ENCODE measurements at places on chromosomes 5 and 9.

GRCh38 chr5:151562019-151562707, 29.0 kb downstream of the FAT2 start:
- DNase-seq, result no peak

DNA sequence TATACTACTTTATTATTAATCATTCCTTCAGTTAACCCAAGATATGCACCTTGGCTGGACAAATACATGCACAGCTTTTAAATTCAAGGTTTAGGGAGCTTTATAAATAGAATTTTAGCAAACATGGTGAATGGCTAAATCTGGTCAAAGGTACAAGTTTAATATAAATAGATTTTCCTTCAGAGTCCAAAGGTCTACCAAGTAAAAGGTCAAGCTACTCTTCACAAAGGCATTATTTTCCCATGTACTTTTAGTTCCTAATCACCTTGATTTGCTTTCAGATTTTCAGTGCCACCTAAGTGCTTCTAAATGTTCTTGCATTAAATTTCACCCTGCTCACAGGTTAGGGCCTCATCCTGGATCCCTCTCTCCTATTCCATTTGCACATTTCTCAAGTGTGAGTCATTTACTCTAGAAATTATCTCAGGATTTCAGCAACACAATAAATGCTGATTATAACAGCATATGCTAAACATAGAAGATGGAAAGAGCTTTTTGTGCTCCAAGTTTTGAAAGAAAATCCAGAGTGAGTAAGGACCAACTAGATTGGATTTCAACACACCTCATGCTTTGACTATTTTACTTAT, 459.4 kb upstream of the ITGA1 start:
- no peak for DNase-seq

DNA sequence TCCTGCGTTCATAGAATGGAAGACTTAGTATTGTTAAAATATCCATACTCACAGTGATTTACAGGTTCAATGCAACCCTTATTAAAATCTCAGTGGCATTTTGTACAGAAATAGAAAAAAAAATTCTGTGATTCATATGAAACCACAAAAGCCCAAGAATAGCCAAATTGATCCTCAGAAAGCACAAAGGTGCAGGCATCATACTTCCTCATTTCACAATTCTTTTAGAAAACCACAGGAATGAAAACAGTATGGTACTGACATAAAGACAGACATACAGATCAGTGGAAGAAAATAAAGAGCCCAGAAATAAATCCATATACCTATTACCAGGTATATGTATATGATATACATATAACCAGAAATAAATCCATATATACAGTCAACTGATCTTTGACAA, 86.8 kb upstream of the MEGF10 start:
- no peak for DNase-seq

DNA sequence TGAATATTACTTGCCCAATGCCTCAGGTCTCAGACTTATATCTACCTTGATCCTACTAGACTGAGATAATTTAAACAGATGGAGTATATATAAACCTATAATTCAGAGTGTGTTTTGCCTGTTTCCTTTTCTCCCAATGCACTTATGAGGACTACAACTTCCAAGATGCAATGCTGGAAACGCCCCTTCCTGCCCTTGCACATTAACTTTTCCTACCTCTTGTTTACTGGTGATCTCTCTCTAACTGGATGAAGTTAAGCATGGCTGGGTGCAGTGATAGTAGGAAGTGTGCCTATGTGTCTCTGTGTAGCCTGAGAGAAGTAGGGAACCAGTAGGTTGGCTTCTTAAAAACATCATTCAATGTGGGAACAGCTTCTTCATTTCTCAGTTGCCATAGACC, 115.2 kb downstream of the SVEP1 start:
- DNase-seq, result no peak

GRCh38 chr5:20300110-20300509, 312.1 kb upstream of the CDH18 start:
- no peak for DNase-seq

DNA sequence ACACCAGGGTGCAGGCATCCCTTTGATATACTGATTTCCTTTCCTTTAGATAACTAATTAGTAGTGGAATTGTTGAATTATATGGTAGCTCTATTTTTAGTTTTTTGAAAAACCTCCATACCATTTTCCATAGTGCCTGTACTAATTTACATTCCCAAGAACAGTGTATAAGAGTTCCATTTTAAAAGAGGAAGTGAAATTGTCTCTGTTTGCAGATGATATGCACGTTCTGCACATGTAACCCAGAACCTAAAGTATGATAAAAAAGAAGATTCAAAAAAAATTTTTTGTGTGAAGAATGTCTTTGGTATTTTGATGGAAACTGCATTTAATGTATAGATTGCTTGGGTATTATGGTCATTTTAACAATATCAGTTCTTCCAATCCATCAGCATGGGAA, 424.0 kb upstream of the CCNH start:
- no peak for DNase-seq

DNA sequence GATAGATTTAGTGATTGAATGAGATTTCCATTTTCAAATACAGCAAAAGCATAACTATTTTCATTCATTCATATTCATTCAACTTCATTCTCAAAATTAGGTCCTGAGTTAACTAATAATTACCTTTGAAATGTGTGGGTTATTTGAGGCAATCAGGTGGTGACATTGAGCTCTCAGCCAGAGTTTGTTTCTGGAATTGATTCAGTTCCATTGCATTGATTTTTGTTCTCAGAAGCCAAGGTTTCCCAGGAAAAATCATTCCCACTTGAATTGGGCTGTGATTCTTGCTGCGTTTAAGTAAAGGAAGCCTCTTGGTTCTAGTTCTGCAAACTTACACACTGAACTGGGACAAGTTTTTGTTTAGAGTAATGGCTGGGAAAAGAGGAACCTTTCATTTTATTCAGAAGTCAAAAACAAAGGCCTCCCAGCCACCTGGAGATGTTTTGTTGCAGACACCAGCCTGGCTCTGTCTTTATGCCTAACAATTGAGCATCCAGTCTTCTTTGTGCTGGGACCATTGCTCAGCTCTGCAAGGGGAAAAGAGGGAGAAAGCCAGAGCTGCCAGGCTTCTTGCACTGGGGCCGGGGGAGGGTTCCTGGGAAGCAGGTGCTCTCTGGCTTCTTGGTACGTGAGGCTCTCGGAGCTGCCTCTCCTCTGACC, 198.6 kb downstream of the TRIO start:
- DNase-seq, result no peak

GRCh38 chr5:54985301-54986268, at the start of gene ESM1:
TSS of gene ESM1 (minus strand) at chr5:54985593. CDS start at chr5:54985517, 76 bp downstream.
- DNase-seq, result no peak

DNA sequence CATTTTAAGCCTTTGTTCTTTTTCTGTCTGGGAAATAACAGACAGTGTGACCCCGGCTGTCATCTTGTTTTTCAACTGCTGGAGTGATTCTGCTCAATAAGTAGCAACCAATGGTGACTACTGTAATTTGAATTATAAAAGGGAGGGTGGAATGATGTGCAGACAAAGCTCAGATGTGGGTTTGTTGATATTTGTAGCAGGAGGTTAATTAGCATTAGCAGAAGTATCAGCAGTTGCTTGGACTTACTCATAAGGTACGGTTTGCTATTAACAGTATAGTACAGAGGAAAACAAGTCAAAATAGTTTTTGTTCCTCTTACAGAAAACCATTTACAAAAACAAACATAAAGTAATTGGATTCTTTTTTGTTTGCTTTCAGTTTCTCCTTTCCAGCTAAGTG, 140.4 kb downstream of the TUSC1 start:
- DNase-seq, result no peak

DNA sequence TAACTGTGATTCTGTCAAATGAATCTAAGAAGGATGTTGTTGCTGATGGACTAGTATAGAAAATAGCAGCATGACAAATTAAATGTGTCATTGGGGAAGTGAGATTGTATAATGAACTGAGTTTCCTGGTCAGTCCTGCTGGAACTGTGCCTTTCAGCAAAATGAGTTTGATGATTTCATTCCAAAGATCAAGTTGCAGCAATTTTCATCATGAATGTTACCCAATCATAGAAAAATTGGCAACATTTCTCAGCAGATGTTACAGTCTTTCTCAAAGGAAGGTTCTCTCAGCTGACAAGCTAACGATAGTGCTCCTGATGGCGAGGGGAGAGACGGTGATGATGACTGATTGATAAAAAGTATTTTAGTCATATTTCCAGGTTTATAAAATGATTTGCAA, 10.7 kb downstream of the PCDHAC2 start:
- DNase-seq, result no peak

DNA sequence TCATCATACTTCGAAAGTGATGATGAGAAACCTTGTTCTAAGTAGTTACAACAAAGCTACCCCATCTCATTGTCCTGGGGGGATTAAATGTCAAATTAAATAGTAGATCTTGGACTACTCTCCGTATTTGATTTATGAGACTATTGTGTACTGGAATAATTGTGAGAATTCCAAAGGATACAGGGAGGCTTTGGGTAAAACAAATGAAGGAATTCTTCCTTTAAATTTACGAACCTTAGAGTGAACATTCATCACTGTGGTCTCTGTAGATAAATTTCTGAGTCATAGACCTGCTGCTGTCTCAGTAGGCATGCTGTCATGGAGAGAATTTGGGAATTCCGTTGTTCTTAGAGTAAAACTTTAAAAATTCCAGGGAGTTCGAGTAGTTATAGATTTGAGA, 836.2 kb downstream of the DNAH5 start:
- no peak for DNase-seq

DNA sequence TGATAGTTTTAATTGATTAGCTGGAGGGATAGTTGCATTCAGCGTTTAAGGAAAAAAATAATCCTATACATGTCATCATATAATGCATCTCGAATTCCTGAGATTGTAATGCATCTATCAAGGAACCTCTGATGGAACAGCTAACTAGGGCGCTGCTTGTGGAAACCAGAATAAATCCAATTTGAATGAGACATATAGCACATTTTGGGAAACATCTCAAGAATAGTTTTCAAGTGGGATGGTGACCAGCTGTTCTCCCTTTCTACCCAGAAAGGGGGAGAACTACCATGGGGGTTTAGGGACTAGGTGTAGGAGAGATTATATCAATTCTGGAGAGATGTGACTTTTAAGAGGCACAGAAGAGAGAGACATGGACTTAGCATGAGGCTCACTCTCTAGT, 319.3 kb upstream of the BRINP1 start:
- DNase-seq, result no peak

DNA sequence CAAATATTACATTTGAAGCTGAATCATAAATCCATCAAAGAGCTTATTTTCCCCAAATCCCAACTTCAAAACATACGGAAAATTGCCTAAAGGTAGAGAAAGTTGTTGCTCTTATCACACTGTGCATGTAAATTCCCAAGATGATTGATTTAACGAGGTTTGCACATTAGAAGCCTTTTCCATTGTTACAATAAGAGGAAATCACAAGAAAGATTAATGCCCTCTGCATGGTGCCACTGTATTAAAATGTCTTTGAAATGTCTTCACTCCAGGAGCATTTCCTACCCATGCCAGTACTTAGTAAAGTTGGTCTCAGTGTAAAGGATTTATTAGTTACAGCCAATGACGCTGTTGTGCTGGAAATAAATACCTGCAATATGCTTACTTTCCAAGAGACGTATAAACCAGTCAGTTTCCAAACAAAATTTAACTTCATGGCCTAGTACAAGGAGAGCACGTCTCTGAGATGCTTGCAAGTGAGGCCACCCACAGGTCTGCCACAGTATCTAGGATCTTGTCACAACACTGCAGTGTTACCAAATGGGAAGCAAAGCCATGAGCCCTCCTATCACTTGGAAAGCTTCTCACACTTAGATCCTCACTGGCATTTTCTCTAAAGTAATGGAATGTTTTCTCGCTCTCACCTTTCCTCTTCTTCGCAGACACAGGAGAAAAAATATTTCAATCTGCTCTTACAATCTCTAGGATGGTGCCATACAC, 112.4 kb downstream of the CETN3 start:
- no peak for DNase-seq

GRCh38 chr5:180251141-180251540, 40.7 kb downstream of the MAPK9 start:
- no peak for DNase-seq

GRCh38 chr5:117681431-117682254, 1107.0 kb upstream of the SEMA6A start:
- DNase-seq, result no peak

DNA sequence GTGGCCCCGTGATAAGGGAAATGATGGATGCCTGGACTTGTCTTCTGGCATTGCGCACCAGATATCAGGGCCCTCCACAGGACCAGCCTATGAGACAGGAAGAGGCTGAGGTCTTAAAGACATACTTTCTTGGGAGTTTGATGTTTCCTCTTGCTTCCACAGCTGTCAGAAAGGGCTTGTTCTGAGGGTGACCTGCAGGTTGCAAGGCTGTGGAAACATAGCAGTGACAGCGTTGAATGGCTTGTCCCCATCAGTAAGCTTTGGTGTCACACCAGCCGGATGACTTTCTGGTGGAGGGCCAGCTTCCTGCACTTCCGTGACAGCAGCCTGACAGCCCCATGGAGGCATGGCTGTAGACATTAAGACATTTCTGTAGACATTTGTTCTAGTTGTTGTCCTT, 143.2 kb downstream of the C9orf152 start:
- no peak for DNase-seq

- DNase-seq, result no peak
Measured at GRCh38 chr9:122201641-122202040, 27.1 kb downstream of the LHX6 start.

DNA sequence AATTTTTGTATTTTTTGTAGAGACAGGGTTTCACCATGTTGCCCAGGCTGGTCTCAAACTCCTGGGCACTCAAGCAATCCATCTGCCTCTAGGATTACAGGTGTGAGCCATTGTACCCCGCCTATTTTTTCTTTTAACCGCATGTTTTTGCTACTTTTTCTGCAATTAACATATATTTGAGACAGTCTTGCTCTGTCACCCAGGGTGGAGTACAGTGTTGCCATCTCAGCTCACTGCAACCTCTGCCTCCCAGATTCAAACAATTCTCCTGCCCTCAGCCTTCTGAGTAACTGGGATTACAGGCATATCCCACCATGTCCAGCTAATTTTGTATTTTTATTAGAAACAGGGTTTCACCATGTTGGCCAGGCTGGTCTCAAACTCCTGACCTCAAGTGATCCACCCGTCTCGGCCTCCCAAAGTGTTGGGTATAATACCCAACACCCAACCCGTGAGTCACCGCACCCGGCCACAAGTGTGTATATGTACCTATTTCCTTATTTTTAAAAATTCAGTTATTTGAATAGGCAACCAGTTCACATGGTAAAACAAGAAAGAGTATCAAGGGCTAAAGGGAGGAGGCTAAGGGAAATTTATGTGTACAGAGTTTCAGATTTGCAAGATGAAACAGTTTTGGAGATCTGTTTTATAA, 13.3 kb downstream of the PHAX start:
- DNase-seq, result no peak

GRCh38 chr9:94882966-94883641, 156.6 kb downstream of the AOPEP start:
- no peak for DNase-seq

DNA sequence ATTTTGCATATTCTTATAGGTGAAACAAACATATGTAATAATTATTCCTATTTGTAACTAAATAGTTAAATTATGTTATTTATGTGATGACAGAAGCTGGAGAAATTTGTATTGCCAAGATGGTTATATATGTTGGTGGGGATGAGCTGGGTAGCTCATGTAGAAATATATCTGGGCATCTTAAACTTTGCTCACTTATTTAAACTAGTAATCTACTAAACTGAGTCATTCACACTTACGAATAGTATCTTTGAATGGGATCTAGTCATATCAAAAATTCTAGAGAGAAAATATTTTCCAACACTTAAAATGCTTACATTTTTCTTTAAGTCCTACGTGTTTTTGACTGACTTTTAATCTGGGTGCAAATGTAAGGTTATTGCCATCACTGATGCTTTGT, 44.6 kb upstream of the EIF4EBP3 start:
- no peak for DNase-seq
